Cortex of kidney (tissue), 1 donor: ENCODE measurements at places on chromosomes 5 and 9.

DNA sequence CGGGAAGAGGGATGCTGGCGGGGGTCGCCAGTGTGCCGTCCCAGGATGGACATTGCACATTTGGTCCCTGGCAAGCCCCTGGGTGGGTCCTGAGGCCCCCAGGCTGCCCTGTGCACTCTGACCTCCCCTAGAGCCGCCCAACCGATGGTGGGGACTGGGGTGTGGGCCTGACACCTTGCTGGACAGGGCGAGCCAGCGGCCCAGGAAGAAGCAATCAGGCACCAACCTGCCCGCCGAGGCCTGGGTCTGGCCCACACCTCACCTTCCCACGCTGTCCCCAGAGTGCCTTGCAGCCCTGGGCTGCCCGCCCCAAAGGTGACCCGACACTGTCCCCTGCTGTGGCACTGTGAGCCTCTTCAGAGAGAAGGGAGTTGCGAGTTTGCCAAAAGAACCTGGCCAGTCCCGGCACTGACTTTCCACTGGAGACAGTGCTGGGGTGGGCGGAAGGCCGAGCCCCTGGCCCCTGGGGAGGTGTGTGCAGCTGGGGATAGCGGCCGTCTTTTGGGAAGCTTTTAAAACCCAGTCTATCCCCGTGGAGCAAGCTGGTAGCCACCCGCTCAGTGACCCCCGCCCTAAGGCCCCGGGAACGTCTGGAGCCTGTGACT is 12.0 kb upstream of the NRARP start:
- DNase-seq: no peak

- no peak for DNase-seq
Measured at GRCh38 chr5:180339583-180340183, 13.5 kb downstream of the GFPT2 start.

- DNase-seq: no peak
Measured at GRCh38 chr9:36444203-36444602, 44.1 kb upstream of the RNF38 start.

GRCh38 chr5:128083811-128084227 is 253 bp downstream of the SLC12A2 start:
- no peak for DNase-seq

DNA sequence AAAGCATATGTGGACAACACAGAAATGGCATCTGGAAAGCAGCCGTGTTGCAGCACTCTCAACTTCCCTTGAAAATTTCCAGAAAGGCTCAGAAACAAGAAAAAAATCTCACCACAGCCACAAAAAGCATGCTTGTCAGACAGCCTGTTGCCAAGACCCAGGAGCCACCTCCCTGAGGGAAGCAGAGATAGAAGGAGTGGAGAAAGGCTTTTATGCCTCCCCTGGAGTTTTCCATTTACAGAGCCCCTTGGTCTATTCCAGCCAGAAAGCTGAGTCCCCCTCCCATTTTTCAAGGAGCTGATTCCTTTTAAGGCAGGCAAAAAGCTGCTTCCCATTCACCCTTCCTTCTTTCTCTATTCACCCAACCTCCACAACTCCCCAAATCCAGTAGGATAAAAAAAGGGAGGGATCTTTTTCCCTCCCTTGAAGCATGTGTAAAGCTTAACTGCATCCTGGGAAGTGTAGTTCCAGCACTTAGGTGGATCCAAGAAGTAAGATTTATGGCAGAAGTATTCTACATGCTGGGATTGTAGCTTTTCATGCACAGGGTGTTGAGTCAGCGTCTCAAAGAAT is 37.1 kb upstream of the PALM2AKAP2 start:
- DNase-seq: no peak

DNA sequence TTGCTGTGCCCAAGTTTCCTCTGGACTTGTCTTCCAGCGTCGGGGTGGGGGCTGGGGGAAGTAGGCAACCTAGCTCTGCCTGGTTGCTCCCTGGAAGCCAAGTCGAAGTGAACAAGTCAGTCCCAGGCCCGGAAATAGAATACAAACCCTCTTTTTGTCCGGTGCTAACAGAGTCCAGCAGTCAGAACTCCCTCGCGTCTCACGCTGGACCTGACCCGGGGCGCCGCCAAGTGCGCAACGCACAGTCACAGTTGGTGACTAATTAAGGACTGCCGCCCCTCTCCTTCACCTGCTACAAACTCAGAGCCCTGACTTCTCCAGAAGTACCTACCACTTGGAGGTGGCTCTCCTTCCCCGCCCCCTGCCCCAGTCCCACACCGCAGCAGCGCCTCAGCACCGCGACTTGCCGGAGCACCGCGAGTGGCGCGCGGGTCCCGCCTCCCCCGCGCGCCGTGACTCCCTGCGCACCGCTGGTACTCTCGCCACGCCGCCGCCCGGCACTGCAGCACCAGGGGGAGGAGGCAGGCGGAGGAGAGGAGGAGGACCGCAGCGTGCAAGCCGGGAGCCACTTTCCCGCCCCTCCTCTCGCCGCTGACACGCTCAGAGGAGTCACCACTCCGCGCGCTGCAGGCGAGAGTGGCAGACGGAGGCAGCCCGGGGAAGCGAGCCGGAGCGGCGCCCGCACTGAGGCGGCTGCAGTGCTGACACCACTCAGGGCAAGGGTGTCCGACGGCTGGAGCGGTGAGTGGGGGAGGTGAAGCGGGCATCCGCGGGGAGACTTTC is at the start of gene SV2C:
SV2C (plus strand) TSS at position 612 of the 783 bp plus-strand sequence. CDS start 48,368 bp downstream, outside the sequence.
- no peak for DNase-seq

GRCh38 chr5:119302916-119303897 is 52.6 kb upstream of the TNFAIP8 start:
- no peak for DNase-seq

GRCh38 chr5:174547814-174548213 is 176.6 kb upstream of the MSX2 start:
- no peak for DNase-seq

GRCh38 chr5:121384359-121384758 is 467.3 kb upstream of the FTMT start:
- DNase-seq: no peak

DNA sequence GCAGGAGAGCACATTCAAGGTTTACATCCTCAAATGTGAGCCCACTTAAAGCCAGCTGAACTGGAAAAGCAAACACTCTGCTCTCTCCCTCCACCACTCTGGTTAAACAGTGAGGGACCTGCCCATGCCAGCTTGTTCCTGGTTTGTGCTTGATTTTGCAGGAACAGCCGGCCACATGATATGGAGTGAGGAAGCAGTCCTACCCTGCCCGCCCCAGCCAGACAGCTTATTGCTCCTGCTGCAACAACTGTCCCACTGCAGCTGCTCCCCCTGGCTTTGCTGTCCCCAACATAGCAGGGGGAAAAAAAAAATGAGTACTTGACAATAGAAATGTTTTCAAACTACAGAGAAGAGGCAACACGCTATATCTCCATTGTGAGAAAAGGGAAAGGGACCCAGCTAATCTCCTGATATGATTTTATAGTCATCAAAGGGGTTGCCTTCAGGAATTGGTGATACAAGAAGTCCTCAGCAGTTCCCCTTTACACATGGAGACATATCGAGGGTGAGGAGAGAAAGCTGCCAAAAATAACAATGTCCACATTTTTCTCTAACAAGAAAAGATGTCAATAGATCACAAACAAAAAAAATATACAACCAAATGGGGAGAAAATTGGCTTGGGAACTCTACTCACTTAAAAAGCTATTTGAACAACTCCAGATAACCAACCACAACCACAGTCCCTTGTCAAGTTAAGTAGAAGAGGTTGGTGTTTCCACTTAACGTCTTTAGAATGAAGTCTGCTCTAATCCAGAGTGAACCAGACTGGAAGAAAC is 4.6 kb downstream of the MYO10 start:
- no peak for DNase-seq

DNA sequence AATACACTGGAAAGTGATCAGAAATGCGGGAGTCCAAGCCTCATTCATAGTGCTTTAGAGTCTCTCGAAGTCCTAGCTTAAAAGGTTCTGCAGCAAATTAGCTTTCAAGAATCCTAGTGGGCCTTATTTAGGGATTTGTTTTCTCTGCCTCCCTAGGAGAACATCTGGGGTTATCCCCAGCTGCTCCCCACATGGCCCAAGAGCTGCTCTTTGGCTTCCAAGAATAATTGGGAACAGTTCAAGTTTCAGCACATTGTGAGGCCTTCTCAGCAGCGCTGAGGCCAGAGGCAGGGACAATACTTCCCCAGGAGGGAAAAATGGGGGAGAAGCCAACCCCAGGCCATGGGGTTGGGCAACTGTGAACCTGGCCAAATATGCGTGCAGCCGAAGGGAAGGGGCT is 108.7 kb downstream of the LIFR start:
- DNase-seq: no peak

DNA sequence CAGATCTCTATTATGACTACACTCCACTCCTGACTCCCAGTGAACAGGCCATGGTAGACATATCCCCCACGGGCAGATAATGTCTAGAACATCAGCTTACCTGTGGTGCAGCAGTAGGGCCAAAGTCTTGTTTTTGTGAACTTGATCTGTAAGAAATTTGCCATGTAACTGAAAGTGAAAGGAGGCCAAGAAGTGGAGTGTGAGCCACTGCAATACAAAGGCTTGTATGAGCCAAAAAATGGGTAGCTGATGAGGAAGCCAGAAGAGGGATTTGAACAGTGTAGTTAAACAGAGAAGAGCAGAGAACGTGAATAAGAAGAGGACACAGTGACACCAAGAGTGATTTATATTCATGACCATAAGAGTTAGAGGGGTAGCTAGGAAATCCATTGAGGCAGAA is 361.7 kb downstream of the DMRT2 start:
- DNase-seq: no peak

DNA sequence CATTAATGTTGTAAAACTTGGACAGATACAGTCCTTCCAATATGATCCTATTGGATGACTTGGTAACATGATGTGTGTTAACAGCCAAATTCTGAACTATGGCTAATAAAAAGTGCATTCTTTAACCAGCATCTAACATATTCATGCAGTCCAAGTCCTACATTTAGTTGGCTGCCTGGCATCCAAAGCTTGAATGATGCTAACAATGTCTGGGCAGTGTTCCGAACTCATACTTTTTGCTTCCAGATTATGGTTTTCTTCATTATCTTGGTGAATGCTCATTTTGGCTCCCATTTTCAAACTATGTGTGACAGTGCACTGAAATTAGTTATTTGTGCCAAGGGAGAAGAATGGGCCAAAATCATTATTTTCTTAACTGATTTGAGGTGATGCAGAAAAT is 2.8 kb downstream of the FAM174A start:
- no peak for DNase-seq

DNA sequence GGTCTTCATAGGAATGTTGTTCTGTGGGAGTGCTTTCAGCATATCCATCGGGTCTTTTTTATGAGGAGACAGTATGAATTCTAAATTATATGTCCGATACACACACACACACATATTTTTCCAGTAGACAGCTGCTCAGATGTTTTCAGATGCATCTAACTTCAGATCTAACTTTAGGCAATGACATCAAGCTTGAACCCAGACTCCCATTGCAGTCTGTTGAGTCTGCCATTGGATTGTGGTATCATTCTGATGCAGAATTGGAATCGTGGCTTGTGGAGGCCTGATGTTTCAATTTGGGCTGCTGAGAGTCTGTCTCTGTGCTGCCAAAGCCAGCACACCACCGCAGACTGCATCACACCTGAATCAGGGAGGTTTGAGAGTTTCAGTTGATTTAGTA is 376.4 kb downstream of the OSTF1 start:
- no peak for DNase-seq

GRCh38 chr5:142743592-142744441 is 26.4 kb upstream of the ARHGAP26 start:
- no peak for DNase-seq

- no peak for DNase-seq
Measured at GRCh38 chr5:17910318-17910717, 276.1 kb downstream of the TAF11L14 start.

- no peak for DNase-seq
Measured at GRCh38 chr5:141585594-141585993, 33.2 kb downstream of the DIAPH1 start.

- no peak for DNase-seq
Measured at GRCh38 chr5:176131771-176132170, 106.5 kb upstream of the SIMC1 start.

DNA sequence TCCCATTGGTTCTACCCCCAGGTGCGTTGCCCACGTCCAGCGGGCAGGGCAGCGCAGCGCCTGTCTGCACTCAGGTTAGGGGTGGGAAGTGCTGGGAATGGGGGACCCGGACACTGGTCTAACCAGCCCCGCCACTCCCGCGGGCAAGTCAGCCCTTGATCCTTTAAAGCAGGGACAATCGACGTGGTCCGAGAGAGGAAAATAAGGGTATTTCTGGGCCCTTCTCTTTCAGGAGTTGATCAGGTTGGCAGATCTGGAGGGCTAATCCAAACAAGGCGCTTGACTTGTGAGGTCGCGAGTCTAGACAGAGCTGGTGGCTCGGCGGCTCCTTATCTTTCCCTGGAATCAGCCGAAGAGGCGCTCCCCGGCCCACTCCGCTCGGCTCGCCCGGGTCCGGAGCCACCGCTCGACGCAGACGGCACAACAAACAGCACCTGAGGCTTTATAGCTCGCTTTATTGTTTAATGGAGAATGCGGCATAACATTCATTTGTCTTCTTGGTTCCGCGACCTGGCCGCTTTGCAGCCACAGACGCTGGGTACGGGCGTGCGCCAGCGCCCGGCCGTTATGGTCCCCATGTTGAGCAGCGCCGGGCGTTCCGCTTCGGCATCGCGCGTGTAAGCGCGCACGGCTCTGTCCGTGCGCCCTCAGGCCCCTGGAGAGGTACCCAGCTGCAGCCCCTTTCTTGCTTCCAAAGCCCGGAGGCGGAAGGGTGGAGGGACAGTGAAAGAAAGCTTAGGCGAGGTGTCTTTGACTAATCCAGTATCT is 15.8 kb downstream of the ISL1 start:
- no peak for DNase-seq

DNA sequence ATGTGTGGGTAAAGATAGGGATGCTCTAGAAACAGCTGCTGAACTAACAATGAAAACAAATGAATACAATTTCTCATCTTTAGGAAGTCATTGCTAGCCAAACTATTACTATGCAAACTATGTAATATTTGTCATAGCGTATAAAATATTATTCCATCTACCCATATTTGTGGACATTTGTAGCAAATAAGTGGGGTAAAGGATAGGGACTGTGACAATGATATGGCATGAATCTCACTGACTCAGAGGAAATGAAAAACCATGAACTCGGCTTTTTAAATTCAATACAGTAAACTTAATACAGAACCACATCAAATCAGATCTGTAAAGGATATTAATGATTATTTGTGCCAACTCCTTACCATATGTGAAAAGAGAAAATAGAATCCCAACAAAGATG is 16.7 kb upstream of the TAS2R1 start:
- DNase-seq: no peak

GRCh38 chr9:12753931-12754330 is 20.9 kb upstream of the LURAP1L start:
- DNase-seq: no peak

GRCh38 chr5:52024359-52024758 is 641.1 kb downstream of the ISL1 start:
- DNase-seq: no peak

GRCh38 chr5:153700940-153701339 is 210.5 kb downstream of the GRIA1 start:
- DNase-seq: no peak

DNA sequence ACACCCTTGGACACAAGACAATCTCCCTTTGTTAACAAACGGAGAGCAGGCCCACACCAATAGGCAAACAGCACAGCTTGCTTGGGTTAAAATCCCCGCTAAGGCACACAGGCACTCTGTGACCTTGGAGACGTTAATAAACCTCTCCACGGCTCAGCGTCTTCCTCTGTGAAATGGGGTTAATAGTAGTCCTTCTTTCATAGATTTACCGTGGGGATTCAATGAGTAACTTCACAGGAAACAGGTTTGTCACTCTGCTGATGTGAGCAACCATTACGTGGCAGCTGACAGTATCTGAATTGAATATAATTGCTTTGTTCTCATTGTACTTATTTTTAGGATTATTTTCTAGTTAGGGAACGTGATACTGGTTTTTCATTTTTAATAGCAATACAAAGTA is 65.2 kb upstream of the ADRA1B start:
- DNase-seq: no peak

- no peak for DNase-seq
Measured at GRCh38 chr9:31372799-31373587, 1011.5 kb upstream of the ACO1 start.
